ENCODE measurements at places on chromosomes 1 and 21.

GRCh38 chr1:183148599-183148998 is 37.5 kb upstream of the LAMC2 start:
- DNase-seq: no peak

- no peak for DNase-seq
These were observed 939 bp upstream of the CCN1 start for GRCh38 chr1:85579622-85580021.

- no peak for DNase-seq
These were observed 3.7 kb downstream of the C1orf226 start for GRCh38 chr1:162385280-162385623.

GRCh38 chr1:53273526-53273925 is 35.2 kb upstream of the MAGOH start:
- no peak for DNase-seq

- no peak for DNase-seq
These were observed 36.9 kb downstream of the NSL1 start for GRCh38 chr1:212754680-212755079.

Data from activated T-cell treated with anti-CD3 and anti-CD28 coated beads, Interleukin-2, amount 50 U/mL, for 72 hours (primary cell).